ENCODE measurements at places on chromosomes 4 and X. TPM values are rescaled to one million over a fixed set of nuclear protein-coding genes. Genes with fewer than 3 reads are reported as not detected.

GRCh38 chrX:78384486-78384885, 57.1 kb upstream of the CYSLTR1 start:
- H3K27me3 ChIP-seq, result no peaks in the 10 kb centered on the region
- H3K36me3 ChIP-seq, result no peaks in the 10 kb centered on the region
- H3K4me3 ChIP-seq, result no peak overlapping the region
- H3K4me1 ChIP-seq, result no peaks in the 10 kb centered on the region
- no peak overlapping the region for H3K27ac ChIP-seq
- DNase-seq, result no peak

DNA sequence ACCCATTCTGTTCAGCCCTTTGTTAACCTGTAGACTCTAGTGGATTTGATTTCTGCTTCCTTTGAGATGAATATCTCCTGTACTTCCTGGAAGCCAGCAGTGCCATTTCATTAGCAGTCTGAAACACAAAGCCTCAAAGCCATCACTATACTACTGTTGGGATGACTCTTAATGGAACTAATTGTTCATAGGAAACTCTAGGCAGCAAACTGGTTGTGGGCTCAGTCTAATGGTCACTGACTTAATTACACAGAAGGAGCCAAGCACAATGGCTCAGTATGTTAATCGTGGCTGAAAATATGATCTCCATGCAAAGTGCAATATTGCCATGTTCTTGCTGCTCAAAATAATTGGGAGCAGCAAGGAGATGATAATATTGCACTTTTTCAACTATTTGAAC, 262.3 kb downstream of the ARHGAP24 start:
- H3K27ac ChIP-seq, result no peak overlapping the region
- no peaks in the 10 kb centered on the region for H3K36me3 ChIP-seq
- H3K4me3 ChIP-seq, result no peak overlapping the region
- no peaks in the 10 kb centered on the region for H3K4me1 ChIP-seq
- H3K27me3 ChIP-seq, result no peaks in the 10 kb centered on the region

DNA sequence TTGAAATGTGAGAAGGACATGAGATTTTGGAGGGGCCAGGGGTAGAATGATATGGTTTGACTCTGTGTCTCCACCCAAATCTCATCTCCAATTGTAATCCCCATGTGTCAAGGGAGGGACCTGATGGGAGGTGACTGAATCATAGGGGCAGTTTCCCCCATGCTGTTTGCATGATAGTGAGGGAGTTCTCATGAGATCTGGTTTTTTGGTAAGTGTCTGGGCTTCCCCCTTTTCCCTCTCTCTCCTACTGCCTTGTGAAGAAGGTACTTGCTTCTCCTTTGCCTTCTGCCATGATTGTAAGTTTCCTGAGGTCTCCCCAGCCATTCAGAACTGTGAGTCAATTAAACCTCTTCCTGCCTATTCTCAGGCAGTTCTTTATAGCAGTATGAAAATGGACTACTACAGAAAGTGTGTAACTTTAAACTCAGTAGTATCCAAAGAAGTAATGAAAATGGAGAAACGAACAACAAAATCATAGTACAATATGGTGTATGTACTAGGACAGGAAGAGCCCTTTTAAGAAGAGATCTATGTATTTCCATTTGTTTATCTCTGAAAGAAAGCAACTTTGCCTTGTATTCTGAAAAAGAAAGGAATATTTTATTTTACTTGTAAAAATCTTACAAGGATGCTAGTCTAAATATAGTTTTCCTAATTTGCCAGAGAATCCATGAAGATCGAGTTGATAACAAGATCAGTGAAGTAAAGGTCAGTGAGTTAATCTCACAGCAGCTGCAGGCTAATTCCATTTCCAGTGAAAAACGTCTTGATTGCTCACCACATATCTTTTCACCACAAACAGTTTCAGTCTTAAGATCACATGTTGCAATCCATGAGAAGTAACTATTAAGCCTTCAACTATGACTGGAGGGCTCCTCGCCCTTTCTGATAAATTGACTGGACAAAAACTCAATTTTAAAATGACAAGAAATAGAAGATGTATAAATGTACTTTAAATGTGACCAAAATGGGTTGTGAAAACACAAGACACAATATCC, 20.5 kb downstream of the PKD2 start:
- peaks cover 5% of the 10 kb centered on the region for H3K36me3 ChIP-seq
- no peaks in the 10 kb centered on the region for H3K4me1 ChIP-seq
- no peaks in the 10 kb centered on the region for H3K27me3 ChIP-seq

DNA sequence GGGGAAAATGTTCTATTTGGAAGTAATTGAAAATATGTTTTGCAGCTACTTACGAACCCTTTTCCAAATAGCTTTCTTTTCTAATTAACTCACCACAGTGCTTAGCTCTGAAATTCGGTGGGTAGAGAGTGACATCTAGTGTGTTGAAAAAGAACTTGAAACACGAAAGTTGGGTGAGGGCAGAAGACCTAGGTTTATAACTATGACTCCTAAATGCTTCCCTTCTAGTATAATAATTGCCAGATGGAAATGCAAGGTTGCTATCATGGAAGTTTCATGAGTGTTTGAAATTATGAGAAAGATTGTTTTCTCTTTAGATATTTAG, 77.3 kb upstream of the NOCT start:
- H3K4me3 ChIP-seq, result no peak overlapping the region
- H3K27me3 ChIP-seq, result no peaks in the 10 kb centered on the region
- no peaks in the 10 kb centered on the region for H3K36me3 ChIP-seq
- peak overlapping the region; percentile 56 for H3K27ac ChIP-seq
- DNase-seq, result no peak

DNA sequence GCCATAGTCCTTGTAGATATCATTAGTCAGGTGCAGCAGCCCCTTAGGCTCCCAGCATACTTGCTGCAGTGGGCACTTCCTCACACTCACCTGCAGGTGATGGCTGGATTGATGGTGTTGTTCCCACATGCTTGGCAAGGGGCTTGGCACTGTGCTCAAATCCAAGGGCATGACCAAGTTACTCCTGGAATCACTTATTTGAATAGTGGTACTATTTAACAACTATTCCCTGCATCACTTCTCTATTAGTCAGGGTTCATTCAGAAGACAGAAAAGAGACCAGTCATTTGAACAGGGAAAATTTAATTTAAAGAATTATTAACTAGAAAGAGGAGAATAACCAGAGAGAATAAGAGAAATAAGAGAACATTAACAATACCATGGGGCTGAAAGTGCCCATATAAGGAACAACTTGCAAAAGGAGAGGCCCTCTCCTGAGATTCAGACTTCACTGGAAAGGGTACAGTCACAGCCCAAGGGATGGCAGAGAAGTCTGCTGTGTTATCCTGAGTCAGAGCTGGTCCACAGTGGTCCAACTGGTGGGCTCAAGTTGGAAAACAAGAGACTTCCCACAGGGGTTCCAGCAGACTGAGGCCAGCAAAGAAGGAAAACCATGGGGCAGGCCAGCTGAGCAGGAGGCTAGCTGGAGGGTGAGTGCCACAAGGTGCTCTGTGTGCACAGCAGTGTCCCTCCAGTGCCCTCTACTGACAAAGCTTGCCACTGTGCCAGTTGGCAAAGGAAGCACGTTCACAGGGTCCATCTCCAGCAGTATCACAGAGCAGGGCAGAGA, 9.8 kb downstream of the SPP1 start:
- DNase-seq, result peak; percentile 69
- H3K4me3 ChIP-seq, result no peak overlapping the region
- no peaks in the 10 kb centered on the region for H3K27me3 ChIP-seq
- H3K36me3 ChIP-seq, result no peaks in the 10 kb centered on the region

- H3K36me3 ChIP-seq, result no peaks in the 10 kb centered on the region
- no peaks in the 10 kb centered on the region for H3K4me1 ChIP-seq
- H3K27ac ChIP-seq, result no peak overlapping the region
- H3K27me3 ChIP-seq, result no peaks in the 10 kb centered on the region
- H3K4me3 ChIP-seq, result no peak overlapping the region
These were observed 44.0 kb downstream of the SLC25A5 start for GRCh38 chrX:119512146-119512800.

- no peaks in the 10 kb centered on the region for H3K36me3 ChIP-seq
- H3K4me1 ChIP-seq, result peaks cover 49% of the 10 kb centered on the region
- peak overlapping the region; percentile 97 for H3K27ac ChIP-seq
- peak overlapping the region; percentile 77 for H3K4me3 ChIP-seq
- no peak for DNase-seq
These were observed 71.0 kb downstream of the AFF1 start for GRCh38 chr4:87005690-87006425.

DNA sequence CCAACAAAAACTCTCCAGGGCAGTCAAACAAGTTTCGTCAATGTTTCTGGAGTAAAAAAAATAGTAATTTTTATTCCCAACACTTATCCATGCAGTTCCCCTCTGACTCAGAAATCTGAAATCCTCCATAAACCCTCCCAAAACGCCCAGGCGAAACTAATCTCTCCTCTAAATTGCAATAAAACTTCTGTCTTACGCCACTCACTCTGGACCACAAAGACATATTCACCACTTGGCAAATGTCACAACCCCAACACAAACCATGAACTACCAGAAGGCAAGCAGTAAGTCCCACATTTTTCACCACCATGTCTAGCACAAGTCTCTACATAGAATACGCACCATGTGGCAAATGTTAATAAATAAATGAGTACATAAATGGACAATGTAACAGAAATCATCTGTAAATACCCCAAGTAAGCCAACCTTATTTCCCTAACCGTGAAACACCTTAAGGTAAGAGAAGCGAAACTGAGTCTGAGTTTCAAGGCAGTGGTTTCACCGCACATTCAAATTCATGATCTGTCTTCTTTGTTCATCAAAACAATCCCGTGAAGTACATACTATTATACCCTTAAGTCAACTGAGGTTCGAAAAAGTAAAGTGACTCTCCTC, 1.6 kb downstream of the PAPSS1 start:
- no peaks in the 10 kb centered on the region for H3K27me3 ChIP-seq
- no peak overlapping the region for H3K27ac ChIP-seq
- no peaks in the 10 kb centered on the region for H3K36me3 ChIP-seq

DNA sequence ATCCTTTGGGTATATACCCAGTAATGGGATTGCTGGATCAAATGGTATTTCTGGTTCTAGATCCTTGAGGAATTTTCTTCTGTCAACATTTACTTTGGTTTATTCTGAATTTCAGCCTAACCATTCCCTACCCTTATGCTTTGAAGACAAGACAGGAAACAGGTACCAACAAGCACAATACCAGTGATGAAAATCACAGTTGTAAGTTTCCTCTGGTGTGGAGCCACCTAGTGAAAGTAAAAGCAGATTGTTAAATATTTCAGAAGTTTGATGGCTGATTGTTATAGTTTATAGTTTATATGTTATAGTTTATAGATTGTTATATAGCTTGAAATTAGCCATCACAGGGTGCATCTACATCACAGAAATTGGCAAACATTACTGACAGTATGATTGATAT, 104.5 kb upstream of the AGA start:
- no peak overlapping the region for H3K27ac ChIP-seq
- H3K27me3 ChIP-seq, result no peaks in the 10 kb centered on the region
- no peak for DNase-seq
- no peak overlapping the region for H3K4me3 ChIP-seq
- no peaks in the 10 kb centered on the region for H3K4me1 ChIP-seq
- H3K36me3 ChIP-seq, result no peaks in the 10 kb centered on the region

The CCDC120 gene
- 14.4 TPM for total RNA-seq

The PLK4 gene
- 4.2 TPM for total RNA-seq

The STX18 gene
- 24.1 TPM for total RNA-seq

All from thyroid gland (tissue), 4 donors.